ENCODE measurements at places on chromosomes 12 and 14.
A peak's percentile ranks its signal among the peaks of the same experiment; 100 is the strongest.

DNA sequence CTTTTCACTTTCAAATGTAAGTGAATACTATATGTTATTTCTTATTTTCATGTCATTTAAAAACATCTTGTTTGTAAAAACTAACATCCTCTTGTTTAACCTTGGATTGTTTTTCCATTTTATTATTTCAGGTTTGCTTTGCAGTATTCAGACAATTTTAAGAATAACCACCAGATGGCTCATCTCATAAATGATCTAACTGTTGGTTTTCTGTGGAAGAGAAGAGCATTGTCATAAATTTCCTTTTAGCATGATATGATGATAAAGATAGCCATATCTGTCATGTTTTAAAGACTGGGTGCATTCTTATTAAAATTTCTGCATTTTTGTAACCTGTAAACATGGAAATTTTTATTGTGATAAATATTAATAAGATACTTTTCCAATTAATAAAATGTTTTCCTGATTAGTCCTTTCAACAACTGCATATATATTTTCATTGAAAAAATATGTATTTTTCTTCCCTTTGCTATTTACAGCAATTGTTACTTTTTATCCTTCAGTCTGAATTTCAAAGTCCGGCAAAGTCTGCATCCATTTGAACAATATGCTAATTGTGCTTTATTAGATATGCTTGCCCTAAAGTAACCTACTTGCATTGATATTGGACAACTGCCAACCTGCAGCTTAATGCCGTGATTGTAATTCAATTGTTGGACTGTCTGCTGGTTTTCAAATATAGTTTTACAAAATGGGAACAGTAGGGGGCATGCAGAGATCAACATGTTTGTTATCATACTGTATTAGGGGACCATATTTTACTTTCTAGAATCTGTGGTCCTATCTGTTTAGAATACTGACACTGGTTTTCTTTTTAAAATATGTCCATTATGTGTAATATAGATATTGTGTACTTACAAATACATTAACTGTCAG, 163.4 kb downstream of the GARIN6 start:
- DNase-seq, result peak; percentile 8

DNA sequence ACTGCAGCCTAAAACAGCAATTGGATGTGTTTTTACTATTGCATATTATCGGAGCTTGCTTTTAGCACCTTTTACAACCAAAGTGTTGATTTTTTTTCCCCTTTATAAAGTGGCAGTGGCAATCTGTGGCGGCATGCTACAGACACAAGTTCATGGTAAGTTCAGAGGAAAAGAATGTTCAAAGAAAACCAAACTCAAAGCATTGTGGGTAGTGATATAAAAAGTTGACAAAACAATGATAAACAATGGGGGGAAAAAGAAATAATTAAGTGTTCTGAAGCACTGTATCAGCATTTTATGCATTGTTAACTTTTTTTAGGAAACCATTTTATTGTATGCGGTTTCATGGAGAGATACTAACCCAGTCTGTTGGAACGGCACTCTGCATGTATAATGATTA, 492.0 kb upstream of the SOX5 start:
- no peak for DNase-seq

GRCh38 chr12:105765053-105766014, 373.4 kb downstream of the NUAK1 start:
- DNase-seq, result no peak

GRCh38 chr12:112322441-112322840, 59.8 kb downstream of the HECTD4 start:
- DNase-seq, result no peak

- peak; percentile 63 for DNase-seq
Measured at GRCh38 chr14:24080888-24081738, 9.8 kb downstream of the CPNE6 start.

- DNase-seq, result no peak
Measured at GRCh38 chr12:9936591-9936990, 4.4 kb upstream of the CLEC2A start.

- DNase-seq, result no peak
Measured at GRCh38 chr12:110371408-110372055, 32.0 kb downstream of the ANAPC7 start.

- no peak for DNase-seq
Measured at GRCh38 chr12:27810756-27811155, 30.7 kb upstream of the MANSC4 start.

- DNase-seq, result peak; percentile 95
Measured at GRCh38 chr12:113271853-113272561, 50.7 kb downstream of the TPCN1 start.

- DNase-seq, result no peak
Measured at GRCh38 chr14:100621806-100622205, 34.6 kb upstream of the BEGAIN start.

GRCh38 chr14:61385002-61385685, 63.8 kb downstream of the PRKCH start:
- DNase-seq, result no peak

- peak; percentile 51 for DNase-seq
Measured at GRCh38 chr12:62434494-62435302, 31.9 kb upstream of the MON2 start.

- DNase-seq, result no peak
Measured at GRCh38 chr12:40988824-40989223, 199.3 kb upstream of the PDZRN4 start.

- no peak for DNase-seq
Measured at GRCh38 chr12:57241402-57242310, 9.3 kb downstream of the STAC3 start.

DNA sequence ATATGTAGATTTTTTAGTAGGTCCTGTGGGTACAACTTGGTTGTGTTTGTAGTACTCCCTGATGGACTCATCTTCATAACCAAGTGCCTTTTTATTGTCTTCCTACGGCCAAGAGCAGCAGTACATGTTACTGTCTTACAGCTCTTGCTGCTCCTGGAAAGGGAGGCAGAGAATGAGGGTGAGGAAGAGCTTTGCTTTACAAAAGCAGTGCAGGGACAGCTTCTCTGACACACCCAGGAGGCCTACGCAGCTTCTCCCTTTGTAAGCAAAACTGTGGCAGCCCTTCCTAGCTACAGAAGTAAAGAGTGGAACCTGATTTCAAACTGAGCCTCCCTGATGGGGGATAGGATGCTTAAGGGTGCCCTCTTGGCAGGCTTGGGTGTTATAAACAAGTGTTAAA, 18.6 kb downstream of the MYRFL start:
- no peak for DNase-seq

- no peak for DNase-seq
Measured at GRCh38 chr14:61196792-61197191, 84.3 kb downstream of the TMEM30B start.

DNA sequence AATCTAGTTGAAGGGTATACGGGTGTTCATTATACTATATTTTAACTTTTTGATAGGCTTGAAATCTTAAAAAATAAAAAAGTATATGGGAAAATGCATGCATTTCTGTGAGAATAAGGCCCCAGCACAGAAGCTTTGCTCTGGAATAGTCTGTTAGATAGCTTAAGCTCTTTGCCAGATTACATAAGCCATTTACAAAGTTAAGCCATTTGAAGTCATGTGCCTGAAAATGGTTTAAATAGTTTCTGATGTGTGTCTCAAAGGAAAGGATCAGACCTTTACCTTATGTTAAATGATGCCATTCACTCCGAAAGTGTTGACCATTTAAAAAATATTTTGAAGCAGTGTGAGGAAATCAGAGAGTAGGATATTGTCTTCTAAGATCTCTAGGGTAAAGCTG, 51.3 kb downstream of the WASHC4 start:
- no peak for DNase-seq

- DNase-seq, result no peak
Measured at GRCh38 chr12:22229652-22230279, 104.7 kb downstream of the ST8SIA1 start.

DNA sequence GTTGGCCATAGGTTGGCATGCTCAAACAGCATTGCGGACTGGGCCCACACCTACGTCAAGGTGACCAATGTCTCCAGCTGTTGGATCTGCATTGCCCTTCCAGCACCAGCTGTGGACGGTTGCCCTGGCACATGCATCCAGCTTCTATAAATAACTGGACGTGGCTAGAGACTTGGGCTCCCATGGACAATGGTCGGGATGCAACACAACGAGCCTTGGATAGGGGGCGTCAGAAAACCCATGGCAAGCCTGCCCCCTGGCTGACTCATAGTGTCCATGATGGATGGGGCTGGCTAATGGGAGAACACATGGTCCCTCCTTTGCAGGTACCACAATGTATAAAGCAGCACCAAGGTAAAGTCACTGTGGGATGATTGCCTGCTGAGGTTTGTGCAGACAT, 331.6 kb upstream of the FAR2 start:
- DNase-seq, result no peak

- DNase-seq, result peak; percentile 92
Measured at GRCh38 chr12:15563663-15564062, 225.5 kb downstream of the EPS8 start.

DNA sequence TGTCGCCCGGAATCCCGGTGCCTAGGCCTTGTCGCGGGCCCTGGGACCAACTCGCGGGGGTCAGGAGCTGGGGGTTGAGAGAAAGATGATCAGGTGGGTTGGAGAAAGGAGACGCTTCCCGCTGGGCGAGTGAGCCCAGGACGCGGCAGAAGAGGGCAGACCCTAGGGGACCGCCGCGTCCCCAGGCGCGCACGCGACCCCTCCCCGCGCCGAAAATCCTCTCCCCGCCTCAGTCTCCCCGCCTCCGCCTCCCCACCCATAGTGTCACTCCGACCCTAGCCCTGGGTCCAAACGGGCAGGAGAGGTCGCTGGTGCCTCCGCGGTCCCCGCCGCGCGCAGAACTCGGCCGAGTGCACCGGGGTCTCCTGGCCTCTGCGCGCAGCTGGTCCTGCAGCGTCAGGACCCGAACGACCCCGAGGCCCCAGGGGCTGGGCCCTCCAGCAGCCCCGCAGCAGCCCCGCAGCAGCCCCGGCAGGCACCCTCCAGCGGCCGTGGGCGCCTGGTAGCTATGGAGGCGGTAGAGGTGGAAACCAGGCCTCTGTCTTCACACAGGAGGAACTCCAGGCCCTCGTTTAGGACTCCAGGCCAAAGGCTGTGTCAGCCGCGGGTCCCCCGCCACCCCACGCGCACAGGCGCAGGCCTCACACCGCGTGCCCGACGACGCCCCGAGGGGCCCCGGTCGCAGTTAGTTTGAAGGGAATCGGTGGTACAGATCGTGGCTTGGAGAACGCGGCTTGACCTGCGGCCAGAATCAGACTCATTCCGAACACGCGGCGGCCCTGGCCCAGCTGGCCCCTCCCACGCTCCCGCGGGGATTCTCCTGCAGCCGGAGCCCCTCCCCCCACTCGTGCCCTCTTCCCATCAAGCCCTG, 60.1 kb upstream of the EIF5 start:
- DNase-seq, result no peak

Measured in suppressor macrophage (primary cell).